ENCODE measurements at places on chromosomes 11 and 22.

DNA sequence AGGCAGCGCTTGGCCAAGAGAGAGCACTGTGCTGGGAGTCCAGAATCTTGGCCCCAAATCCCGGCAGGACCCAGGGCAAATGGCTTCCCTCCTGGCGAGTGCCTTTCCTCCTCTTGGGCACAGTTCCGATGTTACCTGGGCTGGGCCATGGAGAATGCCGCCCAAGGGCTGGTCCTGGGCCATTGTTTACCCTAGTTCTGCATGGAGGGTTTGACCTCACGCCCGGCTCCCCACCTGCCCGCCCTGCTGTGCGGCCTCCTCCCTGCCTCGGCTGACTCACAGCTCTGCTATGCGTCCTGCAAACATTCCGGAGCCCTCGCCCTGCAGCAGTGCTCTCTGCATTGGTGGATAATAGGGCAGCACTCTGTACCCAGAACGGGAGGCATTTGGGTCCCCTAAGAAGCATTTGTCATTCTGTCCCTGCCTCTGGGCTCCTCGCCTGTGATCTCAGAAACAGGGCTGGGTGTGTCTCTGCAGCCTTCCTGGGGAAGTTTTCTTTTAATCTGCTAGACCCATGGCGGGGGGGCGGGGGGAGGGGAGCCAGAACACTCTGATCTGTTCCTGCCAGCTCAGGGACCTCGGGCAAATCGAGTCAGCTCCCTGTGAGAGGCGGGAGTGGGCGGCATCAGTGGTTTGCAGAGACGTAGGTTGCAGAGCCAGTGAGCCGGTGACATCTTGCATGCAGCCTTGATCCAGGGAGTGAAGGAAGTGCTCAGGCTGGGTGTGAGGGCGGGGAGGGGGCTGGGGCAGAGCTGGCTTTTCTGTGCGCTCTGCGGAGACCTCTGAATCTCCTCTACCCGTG is 32.9 kb upstream of the SMIM38 start:
- no peak for DNase-seq

DNA sequence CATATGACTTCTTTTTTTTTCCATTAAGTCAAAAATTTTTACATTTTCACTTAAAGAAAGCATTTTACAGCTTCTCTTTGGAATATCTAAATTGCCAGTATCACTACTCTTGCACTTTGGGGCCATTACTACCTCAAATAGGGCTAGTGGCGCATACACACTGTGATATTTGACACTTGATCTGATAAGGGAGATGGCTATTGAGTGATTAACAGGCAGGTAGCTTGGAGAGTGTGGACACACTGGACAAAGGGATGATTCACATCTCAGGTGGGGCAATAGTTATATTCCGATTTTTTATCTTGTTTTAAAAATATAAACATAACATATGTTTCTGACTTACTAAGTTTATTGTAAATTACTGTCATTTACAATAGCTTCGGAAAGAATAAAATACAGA is 2219.9 kb downstream of the LRRC4C start:
- no peak for DNase-seq

- no peak for DNase-seq
These were observed 8.3 kb downstream of the DTX4 start for GRCh38 chr11:59180168-59180776.

DNA sequence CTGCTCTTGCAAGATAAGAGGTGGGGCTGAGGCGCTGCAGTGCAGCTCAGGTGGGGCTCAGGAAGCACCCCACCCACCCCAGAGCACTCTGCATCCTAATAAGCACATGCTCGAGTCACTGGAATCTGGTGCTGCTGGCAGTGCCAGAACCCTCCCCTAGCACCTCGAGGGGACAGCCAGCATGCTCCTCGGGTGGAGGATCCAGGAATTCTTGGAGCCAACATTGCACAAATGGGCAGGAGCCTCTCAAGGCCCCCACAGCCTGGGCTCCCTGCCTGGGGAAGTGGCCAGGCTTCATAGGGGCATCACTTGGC is 27.5 kb upstream of the CABP7 start:
- DNase-seq: no peak

DNA sequence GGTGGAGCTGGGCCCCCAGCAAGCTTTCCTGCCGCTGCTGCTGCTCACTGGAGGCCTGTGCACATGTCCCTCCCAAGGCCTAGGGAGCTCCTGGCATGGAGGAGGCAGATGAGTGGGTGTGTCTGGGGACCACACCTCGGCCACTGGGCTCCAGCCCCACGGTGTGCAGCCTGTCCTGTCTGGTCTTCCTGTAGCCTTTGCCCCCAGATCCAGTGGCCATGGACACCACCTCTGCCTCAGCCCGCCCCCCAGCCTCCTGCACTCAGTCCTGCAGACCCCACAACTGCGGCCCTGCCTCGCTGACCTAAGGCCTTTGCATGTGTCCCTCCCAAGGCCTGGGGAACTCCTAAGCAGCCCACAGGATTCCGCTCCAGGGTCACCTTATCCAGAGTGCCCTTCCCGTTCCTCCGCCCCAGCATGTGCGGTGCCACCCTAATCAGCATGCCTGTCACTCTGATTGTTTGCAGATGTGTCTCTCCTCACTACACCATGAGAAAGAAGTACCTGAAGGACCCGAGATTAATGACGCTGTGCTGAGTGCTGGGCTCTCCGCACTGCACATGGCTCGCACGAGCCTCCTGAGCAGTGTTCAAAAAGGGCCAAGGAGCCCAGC is 8.6 kb downstream of the GAL start:
- DNase-seq: no peak

DNA sequence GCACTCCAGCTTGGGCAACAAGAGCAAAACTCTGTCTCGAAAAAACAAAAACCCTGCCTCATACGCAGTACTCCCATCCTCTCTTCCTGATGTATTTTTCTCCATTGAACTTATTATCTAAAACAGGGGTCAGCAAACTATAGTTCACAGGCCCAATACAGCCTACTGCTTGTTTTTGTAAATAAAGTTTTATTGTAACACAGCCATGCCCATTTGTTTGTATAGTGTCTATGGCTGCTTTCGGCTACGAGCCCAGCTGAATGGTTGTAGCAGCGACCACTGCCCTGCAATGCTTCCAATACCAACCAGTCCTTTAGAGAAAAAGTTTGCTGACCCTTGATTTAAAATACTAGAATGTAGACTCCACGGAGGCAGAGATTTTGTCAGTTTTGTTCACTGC is 6.1 kb downstream of the TXN2 start:
- no peak for DNase-seq

- DNase-seq: no peak
These were observed 15.5 kb downstream of the LARGE2 start for GRCh38 chr11:45937916-45938315.

- DNase-seq: no peak
These were observed 28.8 kb upstream of the EXPH5 start for GRCh38 chr11:108622341-108622740.

GRCh38 chr11:22725079-22725478 is 58.7 kb downstream of the GAS2 start:
- DNase-seq: no peak

DNA sequence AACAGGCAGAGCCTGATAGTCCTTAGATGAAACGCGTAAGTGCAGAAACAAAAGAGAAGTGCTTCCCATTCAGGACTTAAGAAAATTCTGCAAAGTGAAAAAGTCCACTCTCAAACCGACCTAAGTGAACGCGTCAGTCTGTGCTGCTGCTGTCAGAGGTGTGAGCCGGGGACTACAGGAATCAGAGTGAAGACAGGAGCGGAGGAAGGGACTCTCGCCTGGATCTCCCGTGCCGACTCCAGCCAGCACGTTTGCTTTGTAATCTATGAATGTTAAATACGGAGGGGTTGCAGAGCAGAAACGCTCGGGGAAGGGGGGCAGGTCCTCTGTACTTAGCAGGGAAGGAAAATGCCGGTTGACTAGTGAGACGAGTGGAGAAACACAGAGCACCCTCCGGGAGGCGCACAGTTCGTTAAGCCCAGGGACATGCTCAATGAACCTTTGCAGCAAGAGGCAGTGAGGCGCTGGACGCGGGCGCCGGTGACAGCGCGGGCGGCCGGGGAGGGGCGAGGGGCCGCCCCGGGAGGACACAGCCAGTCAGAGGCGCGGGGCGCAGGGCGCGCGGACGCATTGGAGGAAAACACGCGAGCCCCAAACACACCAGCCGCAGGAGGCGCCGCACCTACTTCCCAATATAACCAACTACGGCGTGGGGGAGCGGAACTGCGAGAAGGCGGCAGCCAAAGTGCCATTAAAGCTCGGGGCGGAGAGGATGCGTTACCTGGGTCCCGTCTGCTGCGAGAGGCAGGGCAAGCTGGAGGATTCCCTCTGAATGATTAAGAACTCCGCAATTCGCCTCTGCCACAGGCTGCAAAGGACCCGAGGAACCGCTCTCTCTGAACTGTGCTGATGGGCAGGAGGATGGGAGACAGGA is at the start of gene CNTN5:
Gene CNTN5, plus strand, starts transcription at position 598 of the 874 bp plus-strand sequence.
- no peak for DNase-seq
